ENCODE measurements at places on chromosomes 5 and 9.

DNA sequence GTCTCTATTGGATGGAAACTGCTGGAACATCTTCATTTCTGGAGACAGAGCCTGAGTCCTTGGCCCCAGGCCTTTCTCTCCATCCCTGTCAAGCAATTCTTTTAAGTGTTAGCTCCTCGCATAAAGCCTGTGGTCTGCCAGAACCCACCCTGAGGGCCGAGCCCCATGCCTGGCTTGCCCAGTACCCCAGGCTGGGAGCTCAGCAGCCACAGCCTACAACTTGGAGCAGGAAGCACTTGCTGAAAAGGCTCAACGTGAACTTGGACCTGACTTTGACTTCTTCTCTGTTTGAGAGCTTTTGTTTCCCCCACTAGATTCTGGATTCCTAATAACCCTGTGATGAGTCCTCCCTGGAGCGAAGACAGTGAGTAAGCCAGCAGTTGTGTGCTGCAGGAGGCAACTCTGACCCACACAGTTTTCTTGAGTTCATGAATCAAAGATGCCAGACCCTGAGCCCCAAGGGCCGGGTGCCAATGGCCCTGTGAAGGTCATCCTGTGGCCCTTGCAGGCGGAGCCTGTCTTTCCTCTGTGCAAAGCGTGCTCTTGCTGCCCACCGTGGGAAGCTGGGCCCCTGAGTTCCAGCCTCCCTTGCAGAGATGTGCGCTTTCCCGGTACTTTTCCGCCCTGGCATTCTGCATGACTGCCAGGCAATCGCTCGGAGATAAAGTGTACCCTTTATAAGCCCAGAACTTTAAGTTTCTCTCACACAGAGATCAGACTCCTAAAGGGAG is 64.3 kb upstream of the RUFY1 start:
- no peak for DNase-seq

DNA sequence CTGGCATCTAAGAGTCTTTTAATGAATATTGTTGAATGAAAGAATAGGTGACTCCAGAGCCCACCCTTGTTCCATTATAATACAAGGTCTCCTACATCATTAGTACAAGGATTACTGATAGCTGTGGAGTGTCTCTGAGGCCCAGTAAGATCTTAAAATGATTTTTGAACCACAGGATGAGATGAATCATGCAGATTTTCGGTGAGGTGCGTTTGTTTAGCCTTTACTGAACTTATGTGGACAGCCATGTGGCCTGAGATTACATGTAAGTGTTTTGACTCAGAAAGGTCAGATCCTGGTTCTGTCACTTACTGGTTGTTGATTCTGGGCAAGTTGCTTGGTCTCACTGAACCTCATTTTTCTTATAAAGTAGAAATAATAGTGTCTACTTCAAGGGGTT is 21.6 kb downstream of the NFX1 start:
- no peak for DNase-seq

GRCh38 chr5:158224253-158224652 is 365.3 kb upstream of the CLINT1 start:
- DNase-seq, result no peak

DNA sequence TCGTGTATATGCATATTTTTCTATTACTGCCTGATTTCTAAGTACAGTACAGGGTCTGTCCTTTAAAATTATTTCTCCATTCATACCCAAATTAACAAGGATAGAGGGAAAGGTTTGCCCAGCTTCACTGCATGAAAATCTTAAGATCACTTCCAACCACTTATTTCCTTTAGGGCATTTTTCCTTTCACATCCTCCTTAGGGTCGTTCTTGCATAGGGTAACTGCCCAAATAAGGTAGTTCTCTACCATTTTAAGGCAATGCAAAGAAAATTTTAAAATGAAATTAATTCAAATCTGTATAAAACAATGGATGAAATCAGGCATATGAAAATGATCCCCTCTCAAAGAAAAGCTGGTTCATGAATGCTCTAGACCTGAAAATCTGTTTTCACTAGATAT is 4.1 kb upstream of the CDC20B start:
- DNase-seq, result no peak

DNA sequence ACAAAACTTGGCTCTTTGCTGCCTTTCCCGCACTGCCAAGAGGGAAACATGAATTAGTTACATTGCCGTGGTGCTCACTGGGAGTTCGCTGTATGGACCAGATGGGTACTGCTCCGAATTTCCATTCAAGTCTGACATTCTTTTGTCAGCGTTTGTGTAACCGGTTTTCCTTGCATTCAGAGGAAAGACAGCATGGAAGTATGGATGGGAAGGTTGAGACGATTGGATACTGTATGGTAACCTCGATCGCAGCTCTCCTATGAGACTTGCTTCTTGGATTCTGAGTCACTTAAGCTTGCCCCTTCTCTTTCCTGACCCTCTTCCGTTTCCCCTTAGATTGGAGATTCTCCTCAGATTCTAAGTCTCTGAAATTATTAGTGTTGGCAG is 625 bp upstream of the UBLCP1 start:
- DNase-seq, result no peak

DNA sequence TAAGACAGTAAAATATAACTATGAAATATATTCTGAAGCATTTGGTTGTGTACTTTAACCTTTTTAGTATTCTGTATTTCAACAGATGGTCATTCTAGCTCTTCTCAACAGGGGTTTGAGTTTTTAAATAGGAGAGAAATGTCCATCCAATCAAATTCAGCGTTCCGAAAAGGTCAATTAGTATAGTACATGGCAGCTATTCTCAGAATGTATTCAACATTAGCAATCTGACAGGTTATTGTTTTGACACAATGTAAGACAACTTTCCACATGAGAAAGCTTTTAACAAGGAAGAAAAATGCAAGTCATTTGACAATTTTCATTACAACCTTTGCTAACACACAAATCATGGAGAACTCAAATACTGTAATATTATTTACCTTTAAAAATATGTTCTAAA is 996.3 kb upstream of the CDH10 start:
- no peak for DNase-seq

- no peak for DNase-seq
Measured at GRCh38 chr5:107469485-107470294, 201.0 kb downstream of the EFNA5 start.

DNA sequence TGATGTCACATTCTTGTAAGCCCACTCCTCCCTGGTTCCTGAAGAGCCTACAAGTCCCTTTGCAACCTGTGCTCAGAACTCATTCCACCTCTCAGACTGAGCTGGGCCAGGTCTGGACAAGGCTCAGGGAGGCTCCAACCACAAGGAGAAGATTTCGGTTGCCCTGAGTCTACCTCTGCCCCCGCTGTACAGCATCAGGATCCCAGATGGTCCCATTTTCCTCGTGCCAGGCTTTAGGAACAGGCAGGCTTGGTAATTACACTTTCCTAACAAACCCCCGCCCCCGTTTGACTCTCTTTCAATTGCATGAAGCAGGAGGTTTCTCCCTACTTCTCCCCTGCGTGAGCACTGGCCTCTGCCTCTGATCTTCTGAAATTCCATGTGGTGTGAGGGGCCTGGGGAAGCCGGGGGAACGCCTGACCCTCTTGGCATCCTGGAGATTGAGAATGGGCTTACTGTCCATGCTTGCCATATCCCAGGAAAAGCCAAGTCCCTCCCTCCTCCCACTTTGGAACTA is 86.9 kb upstream of the CTNNA1 start:
- no peak for DNase-seq

GRCh38 chr9:136084063-136084944 is 10.8 kb downstream of the NACC2 start:
- DNase-seq, result no peak

DNA sequence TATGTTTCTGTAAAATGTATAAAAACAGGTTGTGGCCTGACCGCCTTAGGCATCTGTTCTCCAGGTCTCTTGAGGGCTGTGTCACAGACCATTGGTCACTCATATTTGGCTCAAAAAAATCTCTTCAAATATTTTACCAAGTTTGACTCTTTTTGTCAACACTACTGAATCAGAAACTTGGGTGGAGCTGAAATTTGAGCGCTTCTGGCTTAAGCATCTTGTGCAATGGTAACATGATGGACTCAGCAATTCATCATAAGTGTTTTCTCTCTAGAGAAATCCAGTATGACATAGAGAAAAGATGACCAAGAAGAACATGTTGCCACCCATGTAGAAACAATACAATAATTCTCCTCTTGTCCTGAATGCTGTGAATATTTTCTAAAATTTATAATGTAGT is 387.9 kb downstream of the MAT2B start:
- no peak for DNase-seq

DNA sequence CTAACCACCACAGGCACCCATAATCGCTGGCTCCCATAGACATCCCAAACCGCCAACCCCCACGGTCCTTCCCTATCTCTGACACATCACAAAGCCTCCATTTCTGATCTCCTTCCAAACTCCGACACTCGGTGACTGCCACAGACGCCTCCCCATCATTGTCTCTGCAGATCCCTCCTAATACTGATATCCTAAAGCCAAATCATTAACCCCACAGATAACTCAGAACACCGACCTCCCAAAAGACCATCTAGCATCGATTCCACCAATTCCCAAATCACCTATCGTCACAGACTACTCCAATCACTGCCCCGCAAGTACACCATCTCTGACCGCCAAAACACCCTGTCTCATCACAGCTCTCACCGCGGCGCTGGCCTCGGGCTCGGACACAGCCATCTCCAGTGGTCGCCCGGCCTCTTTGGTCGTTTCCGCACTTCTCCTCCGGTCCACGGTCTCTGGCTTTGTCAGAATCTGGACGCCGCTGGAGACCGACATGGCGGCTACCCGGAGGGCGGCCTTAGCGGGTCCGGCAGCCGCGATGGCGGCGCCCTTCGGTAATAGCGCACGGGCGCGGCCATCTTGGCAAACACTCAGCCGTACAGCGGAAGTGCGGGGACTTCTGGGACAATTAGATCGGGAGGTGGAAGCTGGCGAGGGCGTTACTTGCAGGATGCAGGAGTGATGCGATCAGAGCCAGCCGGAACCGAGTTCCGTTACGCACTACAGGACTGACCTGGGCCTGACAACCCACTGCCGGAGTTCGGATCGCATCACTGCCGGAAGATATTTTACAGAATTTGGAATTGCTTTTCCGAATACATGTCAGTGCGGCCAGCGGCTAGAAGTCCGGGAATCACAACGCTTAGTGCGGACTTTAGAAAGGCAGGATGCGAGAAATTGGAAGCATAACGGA is at the start of gene ZFP37:
TSS of gene ZFP37 (minus strand) at position 534 of the 916 bp plus-strand sequence. CDS start at position 498, 36 bp downstream.
- DNase-seq, result no peak

- DNase-seq, result no peak
Measured at GRCh38 chr5:135330798-135331096, 68.3 kb downstream of the MACROH2A1 start.

Measured in KBM-7 (cell line).